CD4-positive, alpha-beta T cell treated with Interleukin-12 subunit alpha and Interleukin-12 subunit beta, for 1 hour (primary cell): ENCODE measurements at places on chromosomes 5 and 9.

DNA sequence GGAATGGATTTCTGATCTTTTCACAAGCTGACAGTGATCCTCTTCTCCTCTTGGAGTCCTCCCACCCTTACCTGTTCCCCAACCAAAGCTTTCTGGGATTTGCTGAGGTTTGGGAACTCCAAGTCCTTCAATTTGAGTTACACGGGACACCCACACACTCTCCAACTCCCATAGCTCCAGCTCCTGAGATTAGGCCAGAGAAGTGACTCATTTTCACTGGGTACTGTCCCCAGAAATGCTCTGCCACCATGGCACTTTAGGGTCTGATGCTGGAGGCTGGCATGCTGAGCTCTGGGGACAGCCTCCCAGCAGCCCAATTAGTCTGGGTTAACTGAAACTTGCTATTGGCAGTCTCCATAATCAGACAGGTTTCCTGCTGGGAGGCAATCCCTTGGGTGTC, 14.0 kb upstream of the HRCT1 start:
- DNase-seq = no peak

GRCh38 chr5:56480078-56480704, 247.1 kb upstream of the ANKRD55 start:
- peak; percentile 52 for DNase-seq

DNA sequence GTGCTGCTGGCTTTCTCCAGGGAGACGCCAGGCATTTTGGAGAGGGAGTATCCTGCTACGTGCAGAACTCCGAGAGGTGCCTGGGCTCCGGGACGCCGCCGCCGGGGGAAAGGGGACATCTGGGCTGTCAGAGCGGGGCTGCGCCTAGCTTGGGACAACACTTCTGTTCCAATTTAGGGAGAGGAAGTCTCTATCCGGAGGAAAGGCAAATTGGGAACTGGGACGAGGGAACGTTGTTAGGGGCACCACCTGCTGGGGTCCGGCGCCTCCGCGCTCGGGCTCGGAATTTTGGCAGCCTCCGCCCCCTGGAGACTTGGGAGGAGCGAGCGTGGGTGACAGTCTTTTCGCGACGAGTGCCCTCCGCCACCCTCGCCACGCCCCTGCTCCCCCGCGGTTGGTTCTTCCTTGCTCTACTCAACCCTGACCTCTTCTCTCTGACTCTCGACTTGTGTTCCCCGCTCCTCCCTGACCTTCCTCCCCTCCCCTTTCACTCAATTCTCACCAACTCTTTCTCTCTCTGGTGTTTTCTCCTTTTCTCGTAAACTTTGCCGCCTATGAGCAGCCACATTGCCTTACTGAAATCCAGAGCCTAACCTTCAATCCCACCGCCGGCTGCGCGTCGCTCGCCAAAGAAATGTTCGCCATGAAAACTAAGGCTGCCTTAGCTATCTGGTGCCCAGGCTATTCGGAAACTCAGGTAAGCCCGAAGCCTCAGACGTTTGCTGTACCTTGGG, 1.6 kb downstream of the TSLP start:
- DNase-seq = peak; percentile 40

DNA sequence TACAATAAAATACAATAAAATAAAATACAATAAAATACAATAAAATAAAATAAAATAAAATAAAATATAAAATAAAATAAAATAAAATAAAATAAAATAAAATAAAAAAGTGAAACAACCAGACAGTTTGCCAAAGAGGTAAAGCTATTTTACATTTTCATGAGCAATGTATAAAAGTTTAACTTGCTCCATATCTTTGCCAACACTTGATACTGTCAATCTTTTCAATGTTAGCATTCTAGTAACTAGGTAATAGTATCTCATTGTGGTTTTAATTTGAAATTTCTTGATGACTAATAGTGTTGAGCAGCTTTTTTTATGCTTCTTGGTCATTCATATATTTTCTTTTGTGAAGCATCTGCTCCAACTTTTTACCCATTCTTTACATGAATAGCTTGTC, 17.3 kb downstream of the TTC33 start:
- DNase-seq = no peak

DNA sequence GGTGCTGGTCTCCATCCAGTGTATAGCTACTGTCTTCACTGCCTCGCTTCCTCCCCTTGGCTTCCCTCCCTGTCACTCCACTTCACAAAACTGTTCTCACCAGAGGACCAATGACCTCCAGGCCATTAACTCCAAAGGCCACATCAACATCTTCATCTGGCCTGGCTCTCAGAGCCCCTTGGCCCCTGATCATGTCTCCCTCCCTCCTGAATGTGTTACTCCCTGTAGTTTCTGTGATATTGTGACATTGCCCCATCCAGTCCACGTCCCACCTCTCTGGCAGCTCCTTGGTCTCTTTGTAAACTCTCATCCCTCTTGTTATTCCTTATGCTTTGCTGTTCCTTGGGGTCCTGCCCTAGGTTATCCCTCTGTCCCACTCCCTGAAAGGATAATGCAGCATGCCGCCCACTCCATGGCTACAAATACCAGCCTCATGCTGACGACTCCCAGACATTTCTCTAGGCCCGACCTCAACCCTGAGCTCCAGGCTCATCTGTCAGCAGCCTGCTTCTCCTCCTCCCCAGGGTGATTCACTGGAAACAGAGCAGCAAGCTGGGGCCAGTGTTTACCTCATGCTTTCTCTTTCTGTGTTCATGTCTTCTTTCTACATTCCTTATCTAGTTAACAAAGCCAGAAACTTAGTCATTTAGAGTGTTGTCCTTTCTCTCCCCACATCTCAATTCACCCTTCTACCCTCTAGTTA, 312.2 kb downstream of the SPOCK1 start:
- DNase-seq = no peak

- no peak for DNase-seq
These were observed 42.0 kb downstream of the PBX3 start for GRCh38 chr9:125789196-125789595.

- no peak for DNase-seq
These were observed 25.2 kb upstream of the OLFM1 start for GRCh38 chr9:135062254-135062653.

DNA sequence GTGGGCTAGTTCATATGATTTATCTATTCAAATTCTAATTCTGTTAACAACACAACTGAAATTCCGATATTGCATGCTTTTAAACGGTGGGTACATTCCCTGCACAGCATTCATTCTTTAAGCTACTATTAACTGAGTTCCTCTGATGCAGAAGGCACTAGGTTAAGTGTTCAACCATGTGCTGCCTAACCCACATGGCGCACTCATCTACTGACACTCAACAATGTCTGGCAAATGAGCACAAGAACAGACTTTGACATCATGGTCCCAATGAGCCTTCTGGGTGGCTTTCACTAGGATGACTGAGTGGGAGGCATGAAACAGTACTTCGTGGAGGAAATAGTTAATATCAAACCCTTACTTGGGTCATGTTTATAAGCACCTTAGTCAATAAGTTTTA, 10.2 kb downstream of the NREP start:
- no peak for DNase-seq

- no peak for DNase-seq
These were observed 18.4 kb downstream of the AGXT2 start for GRCh38 chr5:35029333-35029732.

DNA sequence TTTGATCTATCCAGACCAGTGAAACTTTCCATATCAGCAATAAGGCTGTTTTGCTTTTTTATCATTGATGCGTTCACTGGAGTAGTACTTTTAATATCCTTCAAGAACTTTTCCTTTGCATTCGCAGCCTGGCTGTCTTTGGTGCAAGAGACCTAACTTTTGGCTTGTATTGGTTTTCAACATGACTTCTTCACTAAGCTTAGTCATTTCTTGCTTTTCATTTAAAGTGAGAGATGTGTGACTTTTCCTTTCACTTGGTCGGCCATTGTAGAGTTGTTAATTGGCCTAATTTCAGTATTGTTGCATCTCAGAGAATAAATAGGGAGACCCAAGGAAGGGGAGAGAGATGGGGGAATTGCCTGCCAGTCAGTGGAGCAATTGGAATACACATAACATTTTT, 26.4 kb upstream of the CMYA5 start:
- no peak for DNase-seq

DNA sequence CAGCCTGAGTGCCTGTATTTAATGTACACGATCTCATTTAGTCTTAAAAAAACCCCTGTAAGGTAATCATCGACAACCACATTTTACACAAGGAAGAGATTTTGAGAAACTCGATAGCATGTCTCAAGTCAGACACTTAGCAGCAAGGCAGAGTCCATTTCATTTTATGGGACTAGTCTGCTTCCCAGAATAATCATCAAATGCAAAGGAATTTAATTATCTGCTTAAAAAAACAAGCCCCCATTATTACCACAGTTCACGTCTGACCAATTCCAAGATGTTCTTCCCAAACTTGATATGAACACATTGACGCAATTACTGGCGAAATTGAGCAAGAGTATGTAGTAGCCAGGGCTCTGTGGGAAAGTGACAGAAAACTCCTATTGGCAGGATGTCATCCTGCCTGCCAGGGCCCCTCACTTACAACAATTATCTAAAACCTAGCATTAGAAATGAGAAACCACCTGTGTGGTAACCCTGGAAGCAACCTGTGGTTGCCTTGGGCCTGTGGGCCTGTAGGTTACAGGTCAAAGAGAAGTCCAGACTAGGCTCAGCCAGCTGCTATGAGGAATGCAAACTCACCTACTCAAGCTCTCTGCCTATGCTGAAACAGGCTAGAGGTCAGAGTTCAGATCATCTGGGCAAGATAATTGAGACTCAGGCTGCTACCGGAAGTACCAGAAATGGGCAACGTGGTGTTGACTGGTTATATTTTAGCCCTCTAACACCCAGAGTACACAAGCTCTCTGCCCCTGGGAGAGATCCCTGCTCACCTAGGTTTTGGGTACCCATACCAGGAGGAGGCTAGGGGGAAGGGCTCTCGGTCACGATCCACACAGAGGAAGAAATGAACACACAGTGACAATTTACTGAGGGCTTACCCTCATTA, 1.6 kb downstream of the B4GALT1 start:
- peak; percentile 64 for DNase-seq

DNA sequence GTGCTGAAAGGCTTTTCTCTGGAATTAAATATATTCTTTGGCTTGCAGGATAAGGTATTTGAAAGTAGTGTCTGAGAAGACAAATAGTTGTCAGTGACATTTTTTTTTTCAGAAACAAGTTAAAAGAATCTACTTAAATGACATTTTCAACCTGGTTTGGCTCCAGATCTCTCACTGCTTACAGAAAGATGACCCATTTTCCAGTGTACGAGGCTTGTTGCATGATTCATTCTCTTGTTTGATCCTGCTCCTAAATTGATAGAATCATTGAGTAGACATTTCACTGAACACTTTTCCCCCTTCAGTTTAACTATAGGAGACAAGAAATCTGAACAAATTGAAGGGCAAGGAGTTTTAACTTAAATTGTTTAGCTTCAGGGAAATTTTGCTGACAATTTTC, 546.1 kb downstream of the ZNF608 start:
- no peak for DNase-seq

- DNase-seq = no peak
These were observed 1.6 kb downstream of the PDZD2 start for GRCh38 chr5:31640573-31640972.

DNA sequence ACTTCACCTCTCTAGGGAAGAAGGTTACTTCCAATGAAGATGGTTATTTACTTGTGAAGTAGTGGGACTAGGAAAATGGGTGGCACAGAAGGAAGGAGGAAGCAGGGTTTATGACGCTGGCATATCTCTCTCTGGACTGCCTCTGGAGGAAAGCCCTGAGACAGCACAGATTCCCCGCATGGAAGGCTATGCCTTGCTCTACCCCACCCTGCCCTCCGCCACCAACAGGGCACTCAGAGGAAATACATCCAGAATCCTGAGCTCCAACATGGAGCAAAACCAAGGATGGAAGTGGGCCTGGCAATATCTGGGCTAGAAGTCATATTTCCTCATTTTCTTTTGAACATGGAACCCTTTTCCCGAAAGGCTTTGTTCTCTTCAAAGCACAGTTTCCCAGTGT, 346.9 kb downstream of the ZSWIM6 start:
- DNase-seq = no peak

- DNase-seq = no peak
These were observed 46.2 kb upstream of the FSD1L start for GRCh38 chr9:105401651-105402050.

GRCh38 chr9:97179616-97180015, 127.8 kb upstream of the CCDC180 start:
- no peak for DNase-seq

GRCh38 chr5:95590880-95591279, 29.0 kb upstream of the GPR150 start:
- DNase-seq = peak; percentile 3

GRCh38 chr5:154278908-154279307, 88.4 kb downstream of the GALNT10 start:
- no peak for DNase-seq

- DNase-seq = no peak
These were observed 23.4 kb downstream of the WNK2 start for GRCh38 chr9:93207326-93207814.

DNA sequence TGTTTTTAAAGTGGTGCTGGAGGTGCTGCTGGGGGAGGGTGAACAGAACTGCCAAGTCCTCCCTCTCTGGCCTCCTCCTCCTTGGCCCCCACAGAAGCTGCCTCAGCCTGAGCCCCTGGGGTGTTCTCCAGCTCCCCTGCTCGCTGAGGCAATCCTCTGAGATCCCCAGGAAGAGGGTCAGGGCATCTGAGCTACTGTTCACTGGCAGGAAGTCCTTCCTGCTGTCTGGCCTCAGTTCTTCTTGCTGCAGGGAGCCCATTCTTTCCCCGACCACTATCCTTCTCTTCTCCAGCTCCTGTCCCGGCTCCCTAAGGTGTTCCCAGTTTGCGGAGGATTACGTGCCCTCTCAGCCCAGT, 9.7 kb downstream of the CNTFR start:
- no peak for DNase-seq

DNA sequence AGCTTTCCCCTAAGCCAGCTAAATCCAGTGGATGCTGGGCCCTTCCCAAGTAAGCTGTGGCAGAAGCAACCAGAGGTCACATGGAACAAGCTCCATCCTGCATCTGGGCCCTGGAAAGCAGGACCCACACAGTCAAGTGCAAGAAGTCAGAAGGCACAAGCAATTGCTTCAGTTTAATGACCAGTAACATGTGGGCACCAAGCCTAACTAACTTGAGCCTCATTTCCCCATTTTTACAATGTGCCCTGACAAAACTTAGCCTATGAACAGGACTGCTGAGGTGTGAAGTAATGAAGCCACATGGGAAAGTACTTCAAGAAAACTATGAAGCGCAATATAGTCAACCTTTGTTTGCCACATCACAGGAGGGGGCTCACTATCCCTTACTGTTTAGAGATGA, 90.5 kb downstream of the TLE1 start:
- DNase-seq = no peak

DNA sequence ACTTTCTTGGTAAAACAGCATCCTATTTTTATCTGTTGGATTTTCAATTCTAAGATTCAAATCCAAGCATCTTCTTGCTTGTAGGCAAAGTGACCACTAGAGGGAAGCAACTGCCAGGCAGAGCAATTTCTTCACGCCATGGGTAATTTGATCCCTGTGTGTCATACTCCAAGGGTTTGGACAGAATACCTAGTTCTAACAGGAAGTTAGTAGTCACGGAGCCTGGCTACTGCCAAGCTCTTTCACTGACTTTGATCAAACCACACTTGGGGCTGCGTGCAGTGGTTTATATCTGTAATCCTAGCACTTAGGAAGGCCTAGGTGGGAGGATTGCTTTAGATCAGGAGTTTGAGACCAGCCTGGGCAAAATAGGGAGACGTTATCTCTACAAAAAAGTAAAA, 473.6 kb upstream of the TNC start:
- DNase-seq = no peak
